Naive B cell (primary cell): ENCODE measurements at places on chromosomes 2 and 18.

DNA sequence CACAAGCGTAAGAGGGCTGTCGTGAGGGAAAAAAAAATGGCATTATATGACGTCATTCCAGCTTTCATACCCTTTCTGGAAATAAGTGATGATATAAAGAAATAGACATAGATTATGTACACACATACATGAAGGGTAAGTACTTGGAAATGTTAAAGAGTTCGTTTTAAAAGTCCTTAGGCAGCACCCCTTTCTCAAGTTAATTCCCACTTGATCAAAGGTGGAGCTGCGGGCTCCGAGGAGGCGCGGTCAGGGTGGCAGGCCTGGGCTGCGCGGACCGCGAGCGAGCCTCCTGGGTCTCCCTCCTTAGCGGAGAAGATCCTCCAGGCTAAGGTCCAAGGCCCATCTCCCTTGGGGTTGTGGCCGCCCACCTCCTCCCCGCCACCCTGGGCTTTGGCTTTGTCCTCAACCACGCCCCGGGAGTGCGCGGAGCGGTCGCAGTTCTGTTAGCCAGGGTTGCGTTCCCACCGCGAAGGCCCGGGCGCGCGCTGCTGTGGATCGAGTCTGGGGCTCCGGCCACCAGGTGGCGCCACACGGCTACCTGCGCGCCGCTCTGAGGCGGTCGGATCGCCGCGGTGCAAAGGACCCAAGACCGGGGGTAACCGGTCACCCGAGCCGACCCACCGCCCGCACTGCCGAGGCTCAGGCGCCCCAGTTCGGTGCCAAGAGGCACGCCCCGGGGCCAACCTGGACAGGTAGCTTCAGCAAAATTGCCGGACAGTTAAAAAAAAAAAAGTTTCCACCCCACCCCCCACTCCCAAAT lies 66.8 kb downstream of the HNRNPLL start:
- DNase-seq: peak; percentile 76

DNA sequence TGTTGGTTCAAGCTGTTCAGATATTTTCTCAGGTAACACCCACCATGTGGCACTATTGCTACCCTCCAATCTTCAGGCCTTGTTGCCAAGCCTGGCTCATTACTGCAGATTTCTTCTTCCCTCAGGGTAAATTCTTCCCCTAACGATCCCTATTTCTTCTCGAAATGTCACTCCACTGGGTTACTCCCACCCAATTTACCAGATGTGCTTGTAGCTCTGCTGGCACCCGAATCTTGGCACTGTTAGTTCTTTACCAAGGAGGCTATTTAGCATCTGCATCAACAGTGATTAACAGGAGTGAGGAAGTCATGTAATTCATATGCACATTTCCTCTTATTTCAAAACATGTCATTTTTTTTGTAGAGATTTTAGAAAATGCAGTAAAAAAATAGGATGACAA lies 217.1 kb upstream of the CYRIA start:
- no peak for DNase-seq

DNA sequence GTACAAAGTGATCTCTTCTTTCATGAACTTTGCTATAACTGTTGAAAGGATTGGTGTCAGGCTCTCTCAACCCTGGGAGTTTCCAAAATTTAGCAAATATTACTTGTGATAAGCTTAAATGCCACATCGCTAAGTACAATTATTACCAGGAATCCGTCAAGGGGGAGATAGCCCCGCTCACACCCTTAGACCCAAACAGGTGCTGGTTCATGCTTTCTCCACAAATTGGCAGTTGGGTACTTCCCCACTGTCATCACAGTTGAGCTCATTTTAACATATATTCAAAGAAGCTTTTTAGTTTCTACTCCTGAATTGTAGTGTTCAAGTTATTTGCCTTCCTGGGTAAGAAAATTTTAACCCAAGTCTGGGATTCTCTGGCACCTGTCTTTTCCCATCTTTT lies 29.8 kb upstream of the EPB41L5 start:
- DNase-seq: no peak

DNA sequence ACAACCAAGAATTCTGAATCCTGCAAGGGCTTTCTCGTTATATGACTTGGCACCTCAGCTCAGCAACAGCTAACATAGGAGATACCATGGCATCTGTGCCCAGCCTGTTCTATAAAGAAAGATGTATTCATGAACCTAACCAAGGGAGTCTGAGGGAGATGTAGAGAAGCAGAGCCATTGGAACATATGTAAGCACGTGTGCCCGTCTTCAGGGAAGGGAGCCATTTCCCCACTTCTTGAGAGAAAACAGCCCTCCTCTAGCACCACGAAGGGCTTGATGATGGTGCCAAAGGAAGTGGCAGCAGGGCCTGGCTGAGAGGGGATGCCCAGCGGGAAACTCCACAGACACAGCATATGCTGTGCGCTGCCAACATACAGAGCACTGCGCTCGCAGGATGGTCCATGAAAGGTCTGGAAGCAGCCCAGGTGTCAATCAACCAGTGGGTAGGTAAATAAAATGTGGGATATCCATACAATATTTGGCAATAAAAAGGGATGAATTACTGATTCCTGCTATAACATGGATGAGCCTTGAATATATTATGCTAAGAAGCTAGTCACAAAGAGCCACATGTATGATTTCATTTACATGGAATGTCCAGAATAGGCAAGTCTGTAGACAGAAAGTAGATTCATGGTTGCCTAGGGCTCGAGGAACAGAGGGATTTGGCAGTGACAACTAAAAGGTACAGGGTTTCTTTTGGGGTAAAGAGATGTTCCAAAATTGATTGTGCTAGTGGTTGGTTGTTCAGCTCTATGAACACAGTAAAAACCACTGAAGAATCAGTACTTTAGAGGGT lies 16.1 kb downstream of the TMEM247 start:
- no peak for DNase-seq

- no peak for DNase-seq
These were observed 61.6 kb downstream of the MYT1L start for GRCh38 chr2:2269426-2269825.

DNA sequence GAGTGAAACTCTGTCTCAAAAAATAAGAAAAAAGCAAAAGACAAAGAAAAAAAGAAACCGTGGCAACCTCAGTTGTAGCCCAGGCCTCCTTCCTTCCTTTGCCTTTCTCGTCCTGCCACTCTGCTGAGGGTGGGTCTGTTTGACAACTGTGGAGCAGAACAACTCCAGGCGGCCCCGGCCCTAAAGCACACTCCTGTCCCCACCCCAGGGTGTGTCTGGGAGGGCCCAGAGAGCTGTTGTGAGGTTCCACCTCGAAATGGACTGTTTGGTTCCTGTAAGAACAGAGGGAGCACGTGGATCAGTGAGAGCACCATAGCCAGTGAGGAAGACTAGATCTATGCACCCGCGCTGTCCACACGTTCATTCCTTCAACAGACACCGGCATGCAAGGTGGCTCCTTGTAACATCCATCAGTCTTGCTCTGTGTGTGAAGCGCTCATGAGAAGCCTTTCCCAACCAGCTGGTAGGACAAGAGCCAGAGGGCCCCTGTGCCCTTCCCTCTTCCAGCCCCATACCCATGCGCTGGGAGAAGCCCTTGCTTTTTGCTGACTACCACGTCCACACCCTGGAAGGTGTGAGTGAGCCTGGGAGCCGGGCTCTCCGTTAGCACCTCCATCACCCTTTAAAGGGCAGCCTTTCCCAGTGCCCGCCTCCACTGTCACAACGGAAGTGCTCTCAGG lies 61.6 kb downstream of the SOWAHC start:
- no peak for DNase-seq

GRCh38 chr18:2968606-2969005 lies 44.3 kb downstream of the LPIN2 start:
- no peak for DNase-seq

DNA sequence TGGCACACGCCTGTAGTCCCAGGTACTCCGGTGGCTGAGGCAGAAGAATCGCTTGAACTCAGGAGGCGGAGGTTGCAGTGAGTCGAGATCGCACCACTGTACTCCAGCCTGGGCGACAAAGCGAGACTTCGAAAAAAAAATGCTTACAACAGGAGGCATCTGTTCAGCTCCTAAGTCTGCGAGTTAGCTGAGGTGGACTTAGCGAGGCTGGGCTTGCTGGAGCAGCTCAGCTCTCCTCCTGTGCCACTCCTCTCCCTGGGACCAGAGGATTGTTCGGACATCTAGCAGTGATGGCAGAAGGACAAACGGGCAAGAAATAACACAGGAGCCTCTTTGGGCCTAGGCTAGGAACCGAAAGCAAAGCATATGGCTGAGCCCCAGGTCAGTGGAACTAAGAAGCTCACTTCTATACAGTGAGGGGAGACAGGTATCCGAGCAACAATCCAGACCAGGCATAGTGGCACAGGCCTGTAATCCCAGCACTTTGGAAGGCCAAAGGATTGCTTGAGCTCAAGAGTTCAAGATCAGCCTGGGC lies 260.1 kb downstream of the GLI2 start:
- DNase-seq: no peak

- DNase-seq: no peak
These were observed 5.5 kb downstream of the ZNF532 start for GRCh38 chr18:58870130-58870529.

DNA sequence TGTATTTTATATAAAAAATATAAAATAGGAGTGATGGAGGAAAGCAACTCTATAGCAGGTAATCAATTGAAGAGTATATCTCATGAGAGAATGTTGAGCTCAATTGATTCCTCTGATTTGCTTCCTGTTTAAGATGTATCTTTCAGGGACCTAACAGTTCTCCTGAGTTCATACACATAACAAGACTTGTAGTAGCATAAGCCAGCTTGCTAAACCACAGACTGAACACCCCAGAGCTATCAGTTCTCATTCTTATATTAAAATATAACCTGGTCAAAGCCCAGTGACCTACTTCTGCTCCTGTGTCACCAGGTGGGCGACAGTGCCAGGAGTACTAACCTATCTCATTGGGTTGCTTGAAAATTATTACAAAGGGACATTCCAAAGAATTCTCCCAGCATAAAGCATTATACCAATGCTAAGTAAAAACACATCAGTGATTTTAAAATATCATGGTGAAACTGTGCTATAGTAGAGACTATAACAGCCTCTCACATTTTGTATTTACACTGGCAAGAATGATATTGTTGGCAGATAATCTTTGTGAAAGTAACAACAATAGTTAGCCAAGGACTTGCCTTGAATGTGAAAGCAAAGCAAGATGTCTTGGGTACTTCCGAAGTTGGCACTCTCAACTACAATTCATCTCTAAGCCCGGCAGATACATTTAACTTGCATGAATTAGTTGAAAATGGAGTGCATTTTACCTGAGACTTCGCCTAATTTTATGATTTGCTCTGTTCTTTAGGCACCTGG lies 40.8 kb upstream of the CDH20 start:
- DNase-seq: no peak

GRCh38 chr2:26786207-26787028 lies 562 bp downstream of the CENPA start:
- DNase-seq: peak; percentile 5

- DNase-seq: no peak
These were observed 67.0 kb downstream of the CACNB4 start for GRCh38 chr2:152031747-152032306.

GRCh38 chr2:214889301-214889700 lies 79.8 kb upstream of the BARD1 start:
- DNase-seq: no peak

DNA sequence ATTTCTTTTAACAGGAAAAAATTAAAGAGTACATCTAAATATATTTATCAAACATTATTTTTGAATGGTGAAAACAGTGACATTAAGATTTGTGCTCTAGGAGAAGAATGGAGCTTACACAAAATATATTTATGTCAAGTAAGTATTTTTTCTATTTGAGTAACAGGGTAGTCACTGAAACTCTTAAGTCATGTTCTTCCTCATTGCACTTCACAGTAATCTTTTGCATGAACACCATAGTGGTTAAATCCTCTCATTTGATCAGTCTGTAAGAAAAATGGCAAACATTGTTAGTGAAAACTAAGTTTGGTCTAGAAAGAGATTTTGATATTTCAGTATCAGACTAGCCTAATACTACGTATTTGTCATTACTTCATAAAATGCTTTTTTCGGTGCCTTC lies 8.1 kb downstream of the GMCL1 start:
- no peak for DNase-seq

DNA sequence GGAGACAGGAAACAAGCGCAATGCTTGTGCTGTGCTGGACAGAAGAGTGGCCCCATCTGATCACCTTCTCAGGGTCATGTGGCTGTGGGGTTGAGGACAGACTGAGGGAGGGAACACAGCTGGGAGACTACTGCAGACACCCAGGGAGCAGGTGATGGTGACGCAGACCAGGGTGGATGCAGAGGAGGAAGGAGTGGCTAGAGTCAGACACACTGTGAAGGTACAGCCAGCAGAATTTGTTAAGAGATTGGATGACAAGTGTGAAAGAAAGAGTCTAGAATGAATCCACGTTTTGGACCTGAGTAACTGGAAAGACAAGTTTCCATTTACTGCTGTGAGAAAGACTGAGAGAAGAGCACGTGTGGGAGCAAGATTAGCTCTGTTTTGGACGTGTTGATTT lies 15.9 kb upstream of the POMC start:
- no peak for DNase-seq

GRCh38 chr2:201707753-201708152 lies 9.3 kb upstream of the MPP4 start:
- no peak for DNase-seq

DNA sequence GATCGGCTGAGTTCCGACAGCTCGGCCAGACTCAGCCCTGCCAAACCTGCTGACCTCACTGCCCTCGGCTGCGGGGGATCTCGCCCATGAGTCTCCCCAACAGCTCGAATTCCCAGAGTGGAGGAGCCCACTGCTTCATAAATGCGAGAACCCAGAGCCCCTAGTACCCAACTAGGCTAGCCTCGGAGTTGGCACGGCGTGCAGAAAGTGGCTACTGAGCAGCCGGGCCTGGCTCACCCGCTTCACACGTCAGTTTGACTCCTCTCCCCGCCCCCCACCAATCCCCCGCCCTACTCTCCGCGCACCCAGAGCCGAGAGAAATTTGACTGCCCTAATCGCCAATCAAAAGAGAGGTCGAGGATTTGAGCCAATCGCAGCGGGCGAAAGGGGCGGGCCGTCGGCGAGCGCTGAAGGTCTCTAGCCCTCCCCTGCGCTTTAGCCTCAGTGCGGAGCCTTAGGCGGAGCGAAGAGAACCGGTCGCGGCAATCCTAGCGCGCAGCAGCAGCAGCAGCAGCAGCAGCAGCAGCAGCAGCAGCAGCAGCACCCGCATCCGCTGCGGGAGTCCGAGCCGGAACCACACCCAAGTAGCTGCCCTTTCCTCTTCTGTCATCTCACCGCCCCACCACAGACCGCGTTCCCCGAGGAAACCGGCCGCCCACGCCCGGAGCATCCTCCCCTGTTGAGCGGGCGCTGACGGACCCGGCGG lies at the start of gene GLS:
GLS (plus strand) TSS at position 444 of the 706 bp plus-strand sequence. CDS start 264 bp downstream, outside the sequence.
- DNase-seq: peak; percentile 96
